Right forelimb (tissue), 1 donor: ENCODE measurements at places on chromosomes 12 and 14.
A peak's percentile ranks its signal among the peaks of the same experiment; 100 is the strongest.

- no peak for DNase-seq
These were observed 74.0 kb downstream of the SPTSSA start for GRCh38 chr14:34387974-34388516.

DNA sequence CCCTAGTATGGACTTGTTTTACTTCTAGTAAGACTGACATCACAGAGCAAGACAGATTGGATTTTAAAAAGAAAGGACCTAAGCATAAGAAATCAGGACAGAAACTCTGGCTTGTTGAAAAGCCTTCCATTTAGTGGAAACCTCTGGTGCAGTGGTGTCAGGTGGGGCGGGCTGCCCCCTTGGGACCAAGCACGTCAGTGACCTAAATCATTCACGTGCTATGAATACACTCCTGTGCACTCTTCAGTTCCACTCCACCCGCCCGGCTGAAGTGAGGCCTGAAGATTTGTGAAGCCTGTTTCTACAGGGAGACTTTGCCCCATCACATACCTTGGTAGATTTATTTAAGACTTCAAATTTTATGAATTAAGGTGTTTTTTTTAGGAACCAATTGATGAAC lies 58.2 kb upstream of the STRN3 start:
- DNase-seq: no peak

GRCh38 chr14:21875791-21876190 lies 202.2 kb upstream of the OR4E1 start:
- no peak for DNase-seq

GRCh38 chr14:20935303-20935984 lies 19.8 kb upstream of the RNASE2 start:
- DNase-seq: no peak

DNA sequence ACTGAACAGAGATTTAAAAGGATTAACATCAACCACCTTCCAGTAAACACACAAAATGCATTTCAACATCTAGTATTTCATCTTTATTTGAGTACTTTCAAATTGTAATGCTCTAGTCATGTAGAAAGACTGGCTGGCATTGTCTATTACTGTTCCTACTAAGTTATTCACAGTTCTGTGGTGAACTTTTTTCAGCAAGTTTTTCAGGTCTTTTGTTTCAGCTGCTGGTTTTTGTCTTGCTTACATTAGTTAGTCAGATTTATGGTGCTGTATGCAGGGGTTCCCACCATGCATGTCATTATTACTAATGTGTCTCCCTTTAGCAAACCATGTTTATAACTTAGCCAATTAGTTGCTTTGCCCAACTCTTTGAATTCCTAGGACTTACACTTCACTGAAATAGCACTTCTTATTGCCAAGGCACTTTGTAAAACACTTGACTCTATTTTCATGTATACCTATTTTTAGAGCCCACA lies 253.4 kb upstream of the KITLG start:
- DNase-seq: no peak

DNA sequence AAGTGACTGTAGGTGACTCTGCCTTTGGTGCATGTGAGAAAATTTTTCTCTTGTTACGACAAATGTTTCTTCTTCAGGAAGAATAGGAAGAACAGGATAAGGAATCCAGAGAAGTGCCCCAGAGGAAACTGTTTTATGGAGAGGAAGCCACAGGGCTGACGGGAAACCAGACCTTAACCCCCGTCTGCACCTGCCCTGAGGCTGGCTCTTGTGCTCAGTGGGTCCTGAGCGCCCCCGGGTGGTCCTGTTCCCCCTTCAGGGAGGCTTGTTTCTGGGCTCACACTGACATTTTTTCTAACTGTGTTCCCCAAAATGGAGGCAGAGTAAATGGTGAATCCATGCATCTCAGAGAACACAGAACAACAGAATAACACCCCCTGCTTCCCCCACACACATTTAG lies 691.8 kb downstream of the TMEM121 start:
- DNase-seq: no peak

DNA sequence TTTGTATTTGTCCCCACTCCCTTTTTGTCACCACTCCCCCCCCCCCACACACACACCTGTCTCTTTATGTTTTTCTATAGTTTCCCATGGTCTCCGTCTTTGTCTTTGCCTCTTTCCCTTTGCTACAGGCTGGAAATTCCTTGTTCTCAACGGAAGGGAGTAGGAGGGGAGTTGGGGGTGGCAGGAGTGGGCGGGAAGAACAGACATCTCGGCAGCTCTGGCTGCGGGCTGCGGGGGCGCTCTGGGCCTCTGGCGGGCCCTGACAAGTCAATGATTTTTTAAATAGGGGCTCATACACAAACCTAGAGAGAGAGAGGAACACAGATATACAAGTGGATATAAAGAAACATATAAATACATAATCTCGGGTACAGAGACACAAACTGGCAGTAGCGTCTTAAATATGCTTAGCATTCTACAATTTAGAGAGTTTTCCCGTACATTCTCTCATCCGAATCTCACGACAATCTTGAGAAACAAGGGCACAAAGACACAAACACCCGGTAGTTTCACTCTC lies 2.4 kb upstream of the NAB2 start:
- DNase-seq: peak; percentile 85

DNA sequence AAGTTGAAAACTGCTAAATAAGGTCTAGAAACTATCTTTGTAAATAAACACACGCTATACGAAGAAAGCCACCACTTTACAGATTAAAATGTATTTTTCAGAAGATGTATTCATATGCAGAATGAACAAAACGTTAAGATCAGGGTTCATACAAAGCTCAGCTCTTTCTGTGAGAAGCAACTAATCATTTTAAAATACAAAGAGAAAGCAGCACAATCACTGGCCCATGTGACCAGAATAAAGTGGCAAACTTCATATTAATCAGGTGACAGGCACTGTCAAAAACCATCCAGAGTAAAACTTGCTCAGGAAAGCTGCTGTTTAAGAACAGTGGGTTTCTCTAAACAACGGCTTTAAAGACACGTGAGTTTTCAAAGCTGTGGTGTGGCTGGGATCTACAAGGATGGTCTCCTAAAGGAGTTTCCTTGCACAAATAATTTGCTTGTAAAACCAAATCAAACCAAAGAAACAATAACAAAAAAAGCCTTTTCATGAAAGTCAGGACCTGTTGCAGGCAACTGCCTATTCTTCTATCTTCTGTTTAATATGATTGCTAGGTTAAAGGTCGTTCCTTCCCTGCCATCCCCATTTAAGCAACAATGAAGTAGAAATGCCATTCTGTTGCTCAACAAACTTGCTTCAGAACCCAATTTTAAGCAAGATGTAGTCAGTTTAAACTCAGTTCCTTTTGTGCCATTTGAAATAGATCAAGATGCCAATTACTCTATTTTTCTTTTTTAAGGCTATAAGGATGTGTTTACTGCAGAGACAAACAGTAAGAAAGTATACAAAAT lies 22.3 kb downstream of the SEL1L start:
- no peak for DNase-seq

DNA sequence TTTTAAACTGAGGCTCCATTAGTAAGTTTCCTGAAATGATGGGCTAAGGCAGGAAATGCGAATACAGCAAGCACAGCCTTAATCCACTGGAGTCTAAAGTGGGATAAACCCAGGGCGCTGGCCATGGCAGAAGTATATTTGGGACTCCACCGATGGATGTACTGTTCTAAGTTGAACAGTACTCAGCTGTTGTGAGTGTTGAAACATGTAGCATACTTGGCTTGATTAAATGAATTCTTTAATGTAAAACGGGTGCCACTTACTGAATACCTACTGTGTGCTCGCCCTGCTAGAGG lies 996 bp downstream of the SSPN start:
- no peak for DNase-seq

DNA sequence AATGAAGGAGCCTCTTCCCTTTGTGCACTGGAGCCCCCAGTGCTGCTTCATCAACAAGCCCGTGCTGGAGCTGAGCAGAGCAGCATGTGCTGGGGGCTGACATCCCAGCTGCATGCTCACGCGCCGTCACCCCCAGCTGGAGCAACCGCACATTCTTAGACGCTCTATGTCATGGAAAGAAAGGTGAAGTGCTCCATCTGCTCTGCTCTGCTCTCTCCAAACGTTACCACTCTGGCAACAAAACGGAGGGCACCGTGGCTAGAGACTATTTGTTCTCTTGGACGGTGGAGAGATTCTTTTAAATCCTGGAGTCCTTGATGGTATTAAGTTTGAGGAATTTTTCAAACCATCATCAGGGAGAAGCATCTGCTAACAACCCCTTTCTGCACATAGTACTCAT lies 208.4 kb downstream of the C12orf75 start:
- DNase-seq: no peak

- no peak for DNase-seq
These were observed 7.7 kb downstream of the TBX3 start for GRCh38 chr12:114676142-114676741.

DNA sequence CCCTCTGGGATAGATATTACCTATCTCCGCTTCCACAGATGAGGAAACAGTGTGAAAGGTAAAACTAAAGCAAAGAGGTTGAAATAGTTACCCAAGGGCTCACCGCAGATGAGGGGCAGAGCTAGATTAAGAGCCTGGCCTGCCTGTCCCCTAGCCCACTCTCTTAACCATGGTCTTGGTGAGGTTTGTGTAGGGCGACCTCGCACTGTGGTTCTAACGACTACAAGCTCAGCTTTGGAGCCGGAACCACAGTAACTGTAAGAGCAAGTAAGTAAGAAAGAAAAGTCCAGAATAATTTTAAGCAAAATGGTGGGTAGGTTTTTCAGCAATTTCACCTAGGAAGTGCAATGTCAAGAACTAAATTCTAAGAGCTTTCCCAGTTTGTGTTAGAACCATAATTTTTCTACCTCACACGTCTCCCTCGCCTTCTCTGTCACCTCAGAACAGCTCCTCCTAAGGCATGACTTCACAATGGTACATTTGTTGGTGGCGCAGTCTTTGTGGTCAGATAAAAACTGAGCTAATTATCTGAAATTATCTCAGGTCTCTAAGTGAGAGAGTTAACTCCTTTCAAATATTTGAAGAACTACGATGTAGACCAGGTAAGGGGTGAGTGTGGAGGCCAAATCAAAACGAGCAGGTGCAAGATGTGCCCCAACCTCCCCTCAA lies 64.8 kb downstream of the DAD1 start:
- no peak for DNase-seq

DNA sequence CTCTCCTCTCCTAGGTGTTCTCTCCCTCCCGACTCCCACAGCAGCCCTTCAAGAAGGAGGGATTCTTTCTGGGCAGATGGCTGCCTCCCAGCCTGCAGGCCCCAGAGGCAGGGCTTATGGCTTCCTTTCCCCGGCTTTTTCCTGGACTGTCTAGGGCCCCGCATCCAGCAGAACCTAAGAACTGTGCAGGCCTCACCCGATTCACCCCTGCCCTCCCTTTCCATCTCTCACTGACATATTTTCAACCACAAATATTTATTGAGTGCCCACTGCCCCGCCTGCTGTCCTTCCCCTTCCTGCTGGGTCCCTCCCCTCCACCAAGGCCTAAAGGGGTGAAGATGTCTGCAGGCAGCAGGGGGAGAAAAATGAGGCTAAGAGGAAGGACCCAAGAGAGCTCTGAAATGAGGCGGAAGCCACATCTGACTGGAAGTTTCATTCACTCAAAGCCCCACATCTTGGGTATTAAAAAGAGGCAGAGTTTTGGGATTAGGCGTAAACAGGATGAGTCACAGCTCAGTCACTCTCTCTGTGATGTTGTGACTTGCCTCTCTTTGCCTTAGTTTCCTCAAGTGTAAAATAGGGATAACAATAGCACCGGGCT lies 2.9 kb downstream of the SCNN1A start:
- DNase-seq: no peak

DNA sequence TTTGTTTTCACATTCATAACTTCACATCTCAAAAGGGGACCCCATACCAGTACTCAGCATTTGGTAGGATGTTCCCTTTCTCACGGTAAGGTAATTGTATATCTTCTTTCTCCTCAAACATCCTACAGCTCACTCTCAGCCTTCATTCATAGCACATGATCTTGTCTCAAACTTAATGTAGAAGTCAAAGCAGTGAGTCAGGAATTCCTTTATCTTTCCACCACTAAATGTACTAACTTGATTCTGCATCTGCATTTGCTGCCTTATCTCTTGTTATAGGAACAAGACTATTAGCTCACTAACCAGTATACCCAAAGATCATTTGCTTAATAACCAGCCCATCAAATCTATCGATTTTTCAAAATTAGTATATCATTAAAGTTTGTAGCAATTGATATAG lies 22.9 kb downstream of the CPSF2 start:
- DNase-seq: no peak

DNA sequence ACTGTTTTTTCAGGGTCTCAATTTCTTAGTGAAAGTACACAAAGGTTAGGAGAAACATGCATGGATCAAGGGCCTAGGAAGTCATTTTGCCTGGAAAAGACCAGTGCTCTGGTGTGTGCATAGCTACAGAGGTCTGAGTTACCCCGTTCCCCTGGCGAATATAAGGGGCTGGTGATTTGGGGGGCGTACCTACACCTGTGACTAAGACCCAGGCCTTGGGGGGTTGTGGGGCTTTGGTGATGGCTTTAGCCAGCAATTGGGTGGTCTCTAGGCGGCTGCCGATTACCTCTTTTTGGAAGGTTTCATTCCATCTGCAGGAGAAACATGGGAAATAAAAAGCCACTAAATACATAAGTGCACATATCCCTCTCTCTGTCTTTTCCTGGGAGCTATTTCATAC lies 1.1 kb downstream of the SDR39U1 start:
- DNase-seq: no peak

- DNase-seq: no peak
These were observed 77.1 kb upstream of the NUDT4 start for GRCh38 chr12:93300611-93301021.

GRCh38 chr14:48788771-48789170 lies 797.4 kb downstream of the RPS29 start:
- DNase-seq: no peak
